ENCODE measurements at places on chromosomes 7 and 10.

GRCh38 chr7:158108646-158109293, 478.9 kb downstream of the PTPRN2 start:
- no peak for DNase-seq

- no peak for DNase-seq
Observed at GRCh38 chr10:122459561-122460273, 1.6 kb upstream of the HTRA1 start.

DNA sequence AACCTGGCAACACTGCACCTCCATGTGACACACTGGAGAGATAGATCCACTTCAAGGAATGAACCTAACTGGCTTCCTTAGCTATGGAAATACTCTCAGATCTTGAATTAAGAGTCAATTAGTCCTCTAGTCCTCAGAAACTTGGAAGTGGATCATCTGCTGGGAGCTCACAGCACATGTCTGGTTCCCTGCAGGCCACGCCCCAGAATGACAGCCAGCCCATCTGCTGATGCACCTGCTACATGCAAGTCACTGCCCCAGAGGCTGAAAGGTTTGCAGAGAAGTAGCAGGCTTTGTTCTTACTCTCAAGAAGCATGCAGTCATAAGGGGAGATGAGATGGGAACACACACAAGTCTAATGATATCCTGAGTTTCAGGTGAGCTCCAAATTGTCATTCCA, 275.9 kb downstream of the SKAP2 start:
- DNase-seq: no peak

DNA sequence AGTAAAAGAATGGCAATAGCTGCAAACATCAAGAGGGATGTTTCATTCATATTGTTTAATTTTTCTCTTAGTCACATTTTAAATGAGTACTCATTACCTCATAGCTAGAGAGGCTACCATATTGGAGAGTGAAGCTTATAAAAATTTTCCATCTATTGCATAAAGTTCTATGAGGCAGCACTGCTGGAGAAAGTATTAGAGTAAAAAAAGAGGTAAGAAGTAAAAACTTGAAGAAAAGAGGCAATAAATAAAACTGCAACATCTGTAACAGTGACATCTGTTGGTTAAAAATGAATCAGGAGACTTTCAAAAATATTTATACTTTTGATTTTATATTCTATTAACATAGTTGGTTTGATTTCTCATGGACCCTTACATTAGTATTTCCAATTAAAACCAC, 284.5 kb upstream of the SEMA3D start:
- no peak for DNase-seq

DNA sequence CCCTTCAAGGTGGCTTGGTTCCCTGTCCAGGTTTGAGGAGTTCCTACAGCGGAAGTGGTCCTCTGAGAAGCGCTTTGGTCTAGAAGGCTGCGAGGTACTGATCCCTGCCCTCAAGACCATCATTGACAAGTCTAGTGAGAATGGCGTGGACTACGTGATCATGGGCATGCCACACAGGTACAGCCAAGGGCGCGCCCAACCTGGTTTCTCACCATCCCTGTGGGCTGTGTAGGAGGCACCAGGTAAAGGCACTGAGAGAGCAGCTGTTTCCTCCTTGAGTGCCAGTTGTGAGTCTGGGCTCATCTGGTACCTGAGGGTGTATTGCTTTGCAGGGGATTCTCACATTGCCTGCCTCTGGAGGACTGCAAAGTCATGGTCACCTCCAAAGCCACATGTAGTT, 68.0 kb downstream of the OGDH start:
- DNase-seq: no peak

GRCh38 chr10:5620966-5621365, 45.4 kb downstream of the ASB13 start:
- no peak for DNase-seq

- no peak for DNase-seq
Observed at GRCh38 chr10:100173035-100173434, 12.8 kb downstream of the ERLIN1 start.

- DNase-seq: no peak
Observed at GRCh38 chr7:108054537-108054936, 51.6 kb upstream of the LAMB1 start.

DNA sequence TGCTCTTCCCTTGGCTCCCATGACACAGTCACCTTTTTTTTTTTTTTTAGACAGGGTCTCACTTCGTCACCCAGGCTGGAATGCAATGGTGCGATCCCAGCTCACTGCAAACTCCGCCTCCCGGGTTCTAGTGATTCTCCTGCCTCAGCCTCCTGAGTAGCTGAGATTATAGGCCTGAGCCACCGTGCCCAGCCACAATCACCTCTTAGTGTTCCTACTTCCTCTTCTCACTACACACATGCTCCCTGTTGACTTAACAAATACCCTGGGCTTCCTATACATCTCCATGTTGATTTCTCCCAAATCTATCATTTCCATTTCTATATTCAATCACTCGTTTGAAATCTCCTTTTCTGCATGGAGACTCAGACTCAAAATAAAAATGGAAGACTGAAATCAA, 91.7 kb downstream of the CUBN start:
- no peak for DNase-seq

Measured in activated CD4-positive, alpha-beta T cell treated with anti-CD3 and anti-CD28 coated beads for 24 hours (primary cell).